ENCODE measurements at places on chromosomes 2 and 18. TPM values are rescaled to one million over a fixed set of nuclear protein-coding genes. Genes with fewer than 3 reads are reported as not detected.
A peak's percentile ranks its signal among the peaks of the same experiment; 100 is the strongest.

Gene PRKAG3
- total RNA-seq = not detected

Gene NYAP2
- total RNA-seq = 0.15 TPM

Gene DNMT3A
- total RNA-seq = 8.2 TPM

Gene HOXD8
- 10.5 TPM for total RNA-seq

Gene TMEM178A
- 9.4 TPM for total RNA-seq

Gene APCDD1
- 38.8 TPM for total RNA-seq

Gene ATOH8
- total RNA-seq = 167 TPM

Gene KCNF1
- 0.29 TPM for total RNA-seq

GRCh38 chr2:169768262-169768995 is 30.2 kb upstream of the SSB start:
- peak; percentile 55 for DNase-seq

GRCh38 chr18:53193870-53194269 is 853.9 kb downstream of the DCC start:
- no peak for DNase-seq

- no peak for DNase-seq
Measured at GRCh38 chr2:120105360-120105759, 92.5 kb downstream of the EPB41L5 start.

DNA sequence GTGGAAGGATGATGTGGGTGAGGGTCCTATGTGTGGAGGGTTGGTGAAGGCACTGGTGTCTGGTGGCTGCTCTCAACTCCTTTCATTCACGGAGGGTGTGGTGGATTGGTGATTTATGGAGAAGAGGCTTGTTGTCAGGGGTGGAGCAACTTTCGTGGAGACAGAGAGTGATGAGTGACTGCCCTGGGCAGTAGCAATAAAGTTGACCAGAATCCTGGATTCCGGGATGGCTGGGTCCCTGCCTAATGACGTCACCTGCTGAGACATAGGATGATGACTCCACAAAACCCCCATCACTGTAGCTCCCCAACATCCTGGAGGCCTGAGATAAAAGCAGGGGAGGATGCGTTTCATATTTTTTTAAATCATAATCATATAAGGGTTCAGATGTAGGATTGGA is 193.0 kb downstream of the ACKR3 start:
- DNase-seq = no peak

- no peak for DNase-seq
Measured at GRCh38 chr18:55753643-55754263, 165.8 kb upstream of the TCF4 start.

DNA sequence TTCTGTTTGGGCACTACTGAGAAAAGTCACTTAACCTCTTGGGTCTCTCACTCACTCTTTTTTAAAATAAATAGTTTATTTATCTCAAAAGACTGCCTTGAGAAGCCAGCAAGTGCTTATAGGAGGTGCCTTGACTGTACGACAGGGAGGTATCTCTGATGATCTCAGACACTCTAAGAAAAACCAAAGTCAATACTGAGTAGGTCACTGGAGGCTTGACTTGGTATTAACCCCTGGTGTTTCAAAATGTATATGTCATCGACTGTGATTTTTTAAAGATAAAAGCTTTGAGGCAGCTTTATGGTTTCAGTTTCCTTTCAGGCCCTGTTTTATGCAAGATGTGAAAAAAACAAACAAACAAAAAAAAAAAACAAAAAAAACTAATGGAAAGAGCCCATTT is 33.7 kb downstream of the MREG start:
- DNase-seq = no peak

- DNase-seq = no peak
Measured at GRCh38 chr2:216789081-216789480, 70.8 kb downstream of the TNP1 start.

- no peak for DNase-seq
Measured at GRCh38 chr18:67577386-67577785, 60.9 kb upstream of the DSEL start.

DNA sequence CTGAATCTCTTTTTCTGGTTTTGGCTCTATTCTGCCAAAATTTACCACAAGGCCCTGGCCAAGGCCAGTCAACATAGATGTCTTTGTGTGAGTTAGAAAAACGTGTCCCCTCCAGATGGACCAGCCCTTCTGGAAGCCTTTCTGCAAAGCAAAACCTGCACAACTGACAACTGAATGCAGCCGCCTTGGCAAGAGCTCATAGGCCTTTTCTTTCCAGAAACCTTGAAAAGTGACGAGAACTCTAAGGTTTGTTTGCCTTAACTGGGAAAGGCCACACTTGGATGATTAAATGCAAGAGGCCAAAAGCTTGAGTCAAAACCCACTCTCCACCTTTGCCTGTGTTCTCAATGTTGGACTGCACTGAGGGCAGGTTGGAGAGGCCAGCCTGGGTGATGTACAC is 103.9 kb downstream of the COLEC12 start:
- no peak for DNase-seq

DNA sequence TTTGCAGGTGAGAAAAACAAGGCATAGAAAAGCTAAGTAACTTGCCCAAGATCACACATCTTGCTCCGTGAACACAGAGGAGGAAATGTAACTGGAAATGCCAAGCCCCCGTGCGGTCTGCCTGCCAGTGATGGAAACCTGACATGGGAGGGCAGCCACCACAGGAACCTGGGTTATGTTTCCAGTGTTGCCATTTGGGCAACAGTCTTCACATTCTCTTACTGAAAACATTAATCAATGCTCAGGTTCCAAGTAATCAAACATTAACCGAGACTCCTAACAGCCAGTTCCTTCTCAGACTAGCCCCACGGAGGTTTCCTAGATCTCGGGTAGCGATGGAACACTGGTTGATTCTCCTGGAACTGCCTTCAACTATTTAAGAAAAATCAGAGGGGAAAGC is 2.5 kb downstream of the TGFA start:
- no peak for DNase-seq

GRCh38 chr18:31229829-31230228 is 67.2 kb upstream of the DSC1 start:
- no peak for DNase-seq

GRCh38 chr2:71524476-71524875 is 71.1 kb downstream of the DYSF start:
- no peak for DNase-seq

DNA sequence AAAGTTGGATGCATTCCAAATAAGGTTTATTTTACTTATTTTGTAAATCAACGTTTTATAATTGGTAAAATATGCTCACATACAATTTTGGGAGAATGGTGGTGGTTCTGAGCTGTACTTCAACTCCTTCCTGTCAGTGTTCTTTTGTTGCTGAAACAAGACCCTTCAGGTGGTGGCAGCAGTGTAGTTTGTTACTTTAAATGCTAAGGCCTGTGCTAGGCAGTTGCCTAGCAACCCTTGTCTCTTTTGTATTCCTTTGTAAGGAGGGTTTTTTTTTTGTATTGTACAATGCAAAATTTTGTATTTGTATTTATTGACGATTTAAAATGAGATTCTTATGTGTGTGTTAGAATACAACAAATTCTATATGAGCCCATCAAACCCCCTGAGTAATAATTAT is 166.0 kb upstream of the FAM98A start:
- DNase-seq = no peak

DNA sequence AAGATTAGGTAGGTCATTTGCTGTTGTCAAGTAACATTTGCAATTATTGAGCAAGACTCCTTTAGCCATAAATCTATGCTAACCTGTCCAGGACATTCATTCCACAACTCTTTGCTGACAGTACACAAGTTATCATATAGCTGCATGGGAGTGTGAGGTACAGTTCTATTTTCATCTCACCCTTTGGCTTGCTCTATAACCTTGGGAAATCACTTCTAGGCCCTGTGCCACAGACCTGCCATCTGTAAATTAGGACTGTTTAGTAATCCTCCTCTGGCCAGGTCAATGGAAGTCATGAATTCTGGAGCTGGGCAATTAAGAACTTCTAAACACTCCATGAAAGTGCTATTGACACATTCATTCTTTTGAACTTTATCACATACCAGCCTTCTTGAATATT is 34.6 kb upstream of the PAIP2B start:
- DNase-seq = no peak

DNA sequence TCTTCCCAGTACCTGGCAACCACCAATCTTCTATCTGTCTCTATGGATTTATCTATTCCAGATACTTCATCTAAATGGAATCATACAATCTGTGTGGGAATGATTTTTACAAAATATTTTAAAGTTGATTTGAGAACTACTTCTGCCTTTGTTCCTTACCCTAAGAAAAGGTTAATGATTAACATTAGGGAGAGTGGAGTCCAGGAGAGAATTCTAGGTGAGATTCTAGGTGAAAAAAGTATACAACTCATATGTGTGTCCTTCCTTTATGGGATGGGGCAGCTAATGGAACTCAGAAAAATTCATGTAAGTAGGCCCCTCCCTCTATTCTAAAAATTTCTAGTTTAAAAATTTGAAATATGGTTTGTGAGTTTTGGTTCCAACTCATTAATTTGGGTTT is 35.9 kb upstream of the WDSUB1 start:
- no peak for DNase-seq

DNA sequence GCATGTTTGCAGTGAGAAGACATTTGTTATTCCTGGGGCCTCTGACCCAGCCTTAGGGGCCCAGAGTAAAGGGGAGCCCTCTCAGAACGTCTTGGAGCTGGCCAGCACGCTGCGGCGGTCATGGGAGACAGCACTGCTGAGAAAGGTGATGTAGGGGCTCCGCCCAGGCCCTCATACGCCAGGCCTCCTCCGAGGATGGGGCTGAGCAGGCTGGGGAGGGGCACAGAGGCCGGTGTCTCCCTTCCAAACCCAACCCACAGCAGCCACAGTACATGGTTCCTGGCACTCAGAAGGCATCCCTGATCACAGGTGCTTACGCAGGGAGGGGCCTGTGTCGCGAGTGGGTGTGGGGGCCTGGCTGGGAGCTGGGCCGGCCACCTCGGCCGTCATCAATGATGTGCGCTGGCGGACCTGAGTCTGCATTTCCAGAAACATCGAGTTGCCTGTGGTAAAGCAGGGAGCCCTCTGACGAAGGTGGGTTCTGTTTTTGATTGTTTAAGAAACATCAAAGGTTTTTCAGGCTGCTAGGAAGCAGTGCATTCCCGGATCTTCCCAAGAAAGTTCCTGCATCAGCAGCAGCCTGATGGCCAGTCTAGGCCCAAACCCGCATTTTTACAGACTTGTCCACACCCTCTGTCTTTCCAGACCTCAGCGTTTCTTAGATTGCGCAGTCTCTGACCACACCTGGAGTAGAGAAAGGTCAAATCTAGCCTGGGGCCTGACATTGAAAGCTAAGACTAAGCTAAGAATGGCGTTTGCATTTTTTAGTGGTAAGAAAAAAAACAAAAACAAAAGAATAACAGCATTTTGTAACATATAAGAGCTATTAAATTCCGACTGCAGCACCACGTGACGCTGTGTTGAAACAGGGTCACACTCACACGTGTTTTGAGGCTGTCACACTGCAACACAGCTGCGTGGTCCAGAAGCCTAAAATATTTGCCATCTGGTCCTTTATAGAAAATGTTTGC is 51.2 kb upstream of the PXDN start:
- no peak for DNase-seq

- DNase-seq = no peak
Measured at GRCh38 chr18:9101730-9102507, 580 bp upstream of the NDUFV2 start.

Data from breast epithelium (tissue), 4 donors.